ENCODE measurements at places on chromosomes 6 and 20.

- no peak for DNase-seq
Measured at GRCh38 chr6:144468709-144469108, 183.6 kb downstream of the UTRN start.

- DNase-seq = no peak
Measured at GRCh38 chr6:98946266-98946878, 1.4 kb downstream of the FBXL4 start.

DNA sequence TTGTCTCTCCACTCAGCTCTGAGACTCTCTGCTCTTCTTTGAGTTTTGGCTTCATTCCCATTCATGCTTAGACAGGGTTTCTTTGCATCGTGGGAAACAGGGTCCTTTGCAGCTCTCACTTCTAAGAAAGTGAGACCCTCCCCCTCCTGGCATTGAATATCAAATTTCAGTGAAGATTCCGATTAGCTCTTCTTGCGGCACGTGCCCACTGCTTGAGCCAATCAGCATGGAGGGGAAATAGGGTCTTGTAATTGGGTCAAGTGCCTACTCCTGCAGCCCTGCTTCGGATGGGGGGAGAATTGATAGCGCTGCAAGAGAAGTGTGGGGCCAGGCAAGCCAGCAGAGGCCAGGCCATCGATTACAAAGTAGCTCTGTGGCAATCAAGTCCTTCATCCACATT lies 69.6 kb downstream of the TFAP2C start:
- DNase-seq = no peak

DNA sequence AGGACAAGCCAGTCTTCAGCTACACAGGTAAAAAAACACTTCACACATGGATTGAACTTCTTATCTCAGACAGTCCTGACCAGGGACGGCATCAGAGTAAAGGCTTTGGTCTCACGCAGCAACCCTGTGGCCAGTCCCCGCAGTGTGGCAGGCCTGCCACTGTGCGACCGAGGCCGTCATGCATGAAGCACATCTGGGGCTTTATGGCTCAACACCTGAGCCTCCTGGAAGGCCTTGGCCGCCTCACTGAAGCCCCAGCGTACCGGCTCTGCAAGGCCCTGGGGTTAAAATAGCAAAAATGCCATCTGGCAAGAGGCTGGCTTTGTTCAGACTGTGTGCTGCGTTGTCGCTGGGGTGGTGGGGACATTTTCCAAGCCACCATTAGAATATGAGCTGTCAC lies 32.8 kb downstream of the TBC1D7 start:
- DNase-seq = no peak

DNA sequence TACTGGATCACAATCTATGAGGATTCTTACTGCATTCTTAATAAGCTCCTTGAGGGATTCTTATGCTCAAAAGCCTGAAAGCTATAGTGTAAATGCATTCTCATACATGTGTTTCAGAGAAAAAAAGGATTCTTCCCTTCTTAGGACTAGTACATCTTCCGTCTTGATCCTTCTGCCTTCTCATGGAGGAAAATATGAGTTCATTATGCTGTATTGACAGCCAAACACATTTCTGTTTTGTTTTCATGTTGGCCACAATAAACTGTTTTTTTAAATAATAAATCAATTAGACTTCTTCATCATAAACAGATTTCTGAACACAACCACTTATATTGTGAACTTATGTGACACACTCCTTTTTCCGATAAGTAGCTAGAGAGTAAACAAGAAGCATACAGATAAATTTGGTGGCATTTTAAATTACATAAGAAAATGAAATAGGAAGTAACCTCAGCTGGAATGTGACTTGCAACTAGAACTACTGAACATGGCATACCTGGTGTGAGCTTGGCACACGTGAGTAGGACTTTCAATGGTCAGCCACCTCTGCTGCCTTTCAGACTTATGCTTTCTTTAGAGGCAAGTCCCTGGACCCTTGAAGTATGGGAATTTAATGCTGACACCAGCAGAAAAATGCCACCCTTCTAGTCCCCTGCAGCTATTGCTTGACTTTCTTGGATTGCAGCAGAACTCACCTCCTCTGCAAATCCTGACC lies 350.4 kb downstream of the BCKDHB start:
- DNase-seq = no peak

- DNase-seq = no peak
Measured at GRCh38 chr6:30340589-30341054, 4.3 kb upstream of the RPP21 start.

DNA sequence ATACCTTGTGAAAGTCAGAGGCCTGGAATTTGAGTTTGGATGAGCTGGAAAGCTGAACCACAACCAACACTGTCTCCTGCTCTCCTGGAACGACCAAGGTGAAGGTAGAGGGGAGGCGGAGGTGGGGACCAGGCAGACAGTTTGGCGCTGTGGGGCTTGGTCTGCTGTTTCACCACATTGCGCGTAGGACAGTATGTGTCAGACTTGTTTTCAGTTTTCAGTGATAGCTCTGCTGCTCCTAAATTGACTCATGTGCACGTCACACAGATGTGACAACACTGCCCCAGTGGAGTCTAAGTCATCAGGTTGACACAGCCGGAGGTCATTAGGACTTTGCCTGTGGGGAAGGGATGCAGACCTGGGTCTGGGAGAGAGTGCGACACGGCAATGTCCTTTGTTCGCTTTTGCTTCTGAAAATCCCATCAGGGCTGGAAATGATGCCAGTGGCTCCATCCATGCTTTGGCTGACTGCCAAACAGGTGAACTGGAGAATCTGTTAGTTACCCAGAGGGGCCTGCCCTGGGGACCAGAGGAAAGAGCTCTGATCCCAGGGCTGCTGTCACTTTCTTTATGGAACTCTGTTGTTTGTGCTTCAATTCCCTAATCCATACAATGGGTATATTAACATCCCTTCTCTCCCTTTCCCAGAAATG lies 255.5 kb downstream of the CDC5L start:
- DNase-seq = no peak

- DNase-seq = no peak
Measured at GRCh38 chr20:58721951-58722778, 29.6 kb downstream of the NPEPL1 start.

GRCh38 chr6:64034910-64035655 lies 399.5 kb downstream of the PHF3 start:
- DNase-seq = no peak

DNA sequence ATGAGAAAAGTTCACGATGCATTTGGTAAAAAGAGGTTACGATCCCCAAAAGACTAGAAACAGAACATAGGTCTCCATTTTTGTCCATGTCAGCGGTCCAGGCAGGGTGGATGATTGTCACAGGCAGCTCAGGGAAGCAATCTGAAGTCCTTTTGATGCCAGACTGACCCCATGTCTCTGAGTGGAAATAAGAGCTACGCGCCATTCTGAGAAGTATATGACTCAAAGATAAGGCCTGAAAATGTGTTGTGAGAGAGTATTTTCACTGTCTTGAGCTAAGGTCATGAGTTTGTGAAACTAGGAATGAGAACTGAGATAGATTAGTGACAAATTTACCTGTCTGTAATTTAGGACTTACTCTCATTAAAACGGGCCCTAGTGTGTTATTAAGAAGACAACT lies 69.5 kb downstream of the LYRM4 start:
- no peak for DNase-seq

GRCh38 chr6:155708100-155708499 lies 252.5 kb upstream of the NOX3 start:
- DNase-seq = no peak

- no peak for DNase-seq
Measured at GRCh38 chr6:148580442-148580841, 166.4 kb upstream of the UST start.

GRCh38 chr6:71582820-71583219 lies 294.2 kb downstream of the OGFRL1 start:
- DNase-seq = no peak

GRCh38 chr6:33277663-33278391 lies 904 bp downstream of the B3GALT4 start:
- no peak for DNase-seq

DNA sequence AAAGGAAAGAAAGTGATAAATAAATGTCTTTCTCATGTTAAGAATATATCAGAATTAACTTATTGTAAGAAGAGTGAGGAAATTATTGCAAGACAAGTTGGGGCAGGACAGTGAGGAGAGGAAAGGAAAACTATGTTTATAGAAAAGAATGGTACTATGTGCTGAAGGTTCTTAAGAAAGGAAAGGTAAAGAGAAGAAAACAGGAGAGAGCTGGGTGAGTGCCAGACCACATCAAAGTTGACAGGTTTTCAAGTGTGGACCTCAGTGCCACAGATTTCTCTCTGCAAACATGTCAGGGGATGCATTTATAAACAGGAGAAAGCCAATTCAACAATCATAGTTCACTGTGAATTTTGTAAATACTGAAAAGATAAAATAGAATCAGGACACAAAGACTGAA lies 439.2 kb downstream of the PKHD1 start:
- DNase-seq = no peak

- DNase-seq = no peak
Measured at GRCh38 chr20:4086771-4087687, 71.7 kb upstream of the RNF24 start.

DNA sequence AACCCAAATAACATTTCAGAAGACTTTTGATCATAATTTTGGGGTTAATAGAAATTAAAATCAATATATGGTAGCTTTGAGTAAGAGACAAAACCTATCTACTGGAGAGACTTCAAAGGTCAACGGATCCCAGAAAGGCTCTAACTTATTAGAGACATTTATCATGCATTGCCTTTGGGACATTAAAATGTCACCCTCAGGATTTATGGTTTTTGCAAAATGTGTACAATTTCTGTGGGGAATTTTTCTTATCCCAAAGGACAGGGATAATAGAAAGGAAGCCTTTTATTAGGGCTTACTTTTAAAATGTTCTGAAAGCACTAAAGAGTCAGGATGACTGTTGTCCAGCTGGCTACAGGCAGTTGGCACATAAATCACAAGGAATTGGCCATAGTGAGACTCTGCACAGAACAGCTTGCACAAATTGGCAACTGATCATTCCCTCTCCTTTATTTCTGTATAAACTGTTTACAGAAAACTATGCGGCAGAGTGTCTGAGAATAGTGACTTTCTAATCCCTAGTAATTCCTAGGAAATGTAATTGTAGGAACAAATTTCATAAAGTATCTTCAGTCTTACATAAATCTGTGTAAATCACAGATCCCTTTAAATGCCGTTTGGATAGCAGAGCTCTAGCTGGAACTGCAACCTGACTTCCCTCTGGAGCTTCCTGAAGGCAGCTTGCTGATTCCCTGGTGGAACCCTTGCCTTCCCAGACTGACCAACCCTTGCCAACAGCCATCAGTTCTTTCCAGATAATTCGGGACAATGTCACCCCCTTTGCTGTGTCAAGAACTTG lies 201.1 kb upstream of the PREP start:
- no peak for DNase-seq

- DNase-seq = no peak
Measured at GRCh38 chr6:16901782-16902181, 140.5 kb upstream of the ATXN1 start.

DNA sequence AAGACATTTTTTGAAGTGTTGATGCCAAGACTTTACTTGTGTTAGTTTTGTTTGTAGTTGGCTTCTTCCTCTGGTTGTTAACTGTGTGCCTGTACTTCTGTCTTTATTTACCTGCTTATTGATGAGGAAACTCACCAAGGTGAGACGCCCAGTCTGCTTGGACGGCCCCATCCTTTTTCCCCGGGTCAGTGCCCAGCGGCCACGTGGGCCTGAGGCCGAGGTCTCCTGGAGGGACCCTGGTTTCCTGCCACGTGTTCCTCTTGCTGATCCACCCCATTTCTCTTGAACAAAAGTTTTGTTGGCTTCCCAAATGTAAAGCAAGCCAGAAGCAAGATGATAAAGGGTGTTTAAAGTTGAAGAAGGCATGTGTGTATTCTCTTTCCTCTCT lies 24.8 kb downstream of the DUSP22 start:
- no peak for DNase-seq

DNA sequence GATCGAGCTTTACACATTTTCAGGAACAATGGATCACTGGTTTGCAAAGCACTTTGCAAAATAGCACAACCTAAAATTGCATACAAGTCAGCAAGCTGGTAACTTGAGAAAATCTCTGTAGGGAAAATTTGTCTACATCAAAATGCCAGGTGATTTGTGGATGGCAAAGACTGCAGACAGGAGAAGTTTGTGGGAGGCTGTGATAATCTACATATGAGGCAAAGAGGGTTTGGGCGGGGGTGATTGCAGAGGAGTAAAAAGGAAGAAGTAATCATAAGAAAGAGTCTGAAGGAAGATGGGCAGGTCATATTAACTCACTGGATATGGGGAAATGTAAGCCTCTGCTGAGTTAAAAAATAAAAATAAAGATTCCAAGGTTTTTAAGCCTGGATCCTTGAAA lies 166.3 kb upstream of the STXBP5 start:
- no peak for DNase-seq

- DNase-seq = no peak
Measured at GRCh38 chr6:94501516-94501915, 1075.8 kb upstream of the MANEA start.

- DNase-seq = no peak
Measured at GRCh38 chr6:8110725-8111124, 8.4 kb upstream of the EEF1E1 start.

DNA sequence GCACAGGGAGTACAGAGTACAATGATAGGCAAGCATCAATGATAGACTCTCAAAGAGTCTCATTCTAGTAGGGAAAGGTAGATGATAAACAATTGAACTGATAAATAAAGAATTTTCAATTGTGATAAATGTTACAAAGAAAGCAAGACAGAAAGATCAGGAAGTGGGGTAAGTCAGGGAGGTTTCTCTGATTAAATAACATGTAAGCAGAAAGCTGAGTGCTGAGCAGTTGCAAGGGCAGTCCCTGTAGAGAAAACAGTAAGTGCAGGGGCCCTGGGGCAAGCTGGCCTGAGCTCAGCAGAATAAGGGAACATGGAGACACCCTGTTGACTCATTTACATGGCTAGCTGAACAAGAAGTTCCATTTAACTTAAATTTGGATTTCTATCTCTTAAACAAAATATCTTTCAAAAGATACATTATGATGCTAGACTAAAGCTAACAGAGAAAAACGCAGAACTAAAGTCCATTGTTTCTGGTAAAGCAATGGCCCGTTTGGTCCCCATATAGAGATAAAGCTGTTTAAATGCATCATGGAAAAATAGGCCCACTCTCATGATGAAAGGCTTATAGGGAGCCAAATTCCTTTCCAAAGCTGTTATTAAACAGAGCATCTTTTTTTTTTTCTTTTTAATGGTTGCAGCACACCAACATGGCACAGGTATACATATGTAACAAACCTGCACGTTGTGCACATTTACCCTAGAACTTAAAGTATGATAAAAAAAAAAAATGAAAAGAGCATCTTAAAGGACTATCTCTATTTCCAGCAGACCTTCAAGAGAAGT lies 5.3 kb upstream of the TNFAIP3 start:
- DNase-seq = no peak

DNA sequence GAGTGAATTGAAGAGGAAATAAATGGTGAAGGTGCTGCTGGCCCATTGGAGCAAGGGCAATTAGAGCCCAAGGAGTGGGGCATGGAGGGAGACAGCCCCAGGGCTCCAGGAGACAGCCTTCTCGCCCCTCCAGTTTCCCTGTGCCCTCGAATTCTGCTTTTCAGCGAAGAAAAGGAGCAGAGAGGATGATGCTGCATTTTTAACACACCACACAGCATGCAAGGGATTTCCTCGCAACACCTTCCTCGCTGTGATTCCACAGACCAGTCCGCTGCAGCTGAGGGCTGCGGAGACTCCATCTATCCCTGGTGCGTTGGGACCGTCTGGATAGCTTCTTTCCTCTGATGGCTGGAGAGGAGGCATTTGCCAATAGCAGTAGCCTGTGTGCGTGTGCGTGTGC lies 41.7 kb downstream of the PTCHD4 start:
- no peak for DNase-seq

GRCh38 chr20:1390581-1391403 lies 2.1 kb downstream of the FKBP1A start:
- no peak for DNase-seq
